ENCODE measurements at places on chromosomes 1 and 21.

GRCh38 chr21:39938086-39938625 is 70.9 kb downstream of the PCP4 start:
- no peak for DNase-seq

DNA sequence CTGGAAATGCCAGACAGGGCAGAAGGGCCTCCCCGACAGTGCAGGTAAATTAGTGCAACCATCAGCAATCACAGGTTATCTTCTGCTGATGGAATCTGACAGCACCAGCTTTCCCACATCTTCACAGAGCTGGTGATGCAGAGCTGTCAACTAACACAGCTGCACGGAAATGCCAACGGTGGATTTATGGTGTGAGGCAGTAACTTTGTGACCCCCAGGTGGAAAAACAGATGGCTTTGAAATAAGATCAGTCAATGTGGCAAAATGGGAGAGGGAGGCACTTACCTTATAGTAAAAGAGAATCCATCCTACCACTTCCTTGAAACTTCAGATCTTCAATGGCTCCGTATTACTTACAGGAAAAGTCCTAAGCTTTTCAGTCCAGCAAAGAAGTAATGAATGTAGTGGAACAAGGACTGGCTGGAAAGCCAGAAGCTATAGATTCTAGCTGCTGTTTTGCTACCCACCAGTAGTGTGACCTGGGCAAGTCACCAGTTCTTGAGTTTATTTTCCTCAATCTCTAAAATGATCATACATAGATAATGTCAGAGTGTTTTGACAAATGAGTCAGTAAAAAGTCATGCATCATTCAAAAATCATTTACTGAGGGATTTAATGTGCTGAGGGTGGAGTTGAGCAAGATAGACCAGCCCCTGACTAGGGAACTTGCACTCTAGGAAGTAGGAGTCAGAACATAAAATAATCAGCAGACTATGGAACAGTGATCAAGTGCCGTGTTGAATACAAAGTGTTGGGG is 245.7 kb upstream of the JUN start:
- no peak for DNase-seq

DNA sequence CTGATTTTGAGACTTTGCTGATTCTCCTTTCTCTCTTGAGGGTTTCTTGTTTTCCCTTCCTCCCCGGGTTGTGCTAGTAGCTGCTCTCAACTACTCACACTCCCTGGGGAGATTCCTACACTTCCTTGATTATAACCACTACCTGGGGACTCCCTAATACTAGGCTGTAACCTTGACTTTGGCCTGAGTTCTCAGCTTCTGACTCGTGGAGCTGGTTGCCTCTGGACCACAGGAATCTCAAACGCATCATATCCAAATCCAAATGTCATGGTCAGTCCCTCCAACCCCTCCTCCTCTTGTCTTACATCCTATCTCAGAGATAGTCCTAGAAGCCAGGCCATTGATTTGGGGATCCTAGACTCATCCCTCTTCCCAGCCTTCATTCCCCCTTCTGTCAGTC is 12.0 kb downstream of the MOV10 start:
- no peak for DNase-seq

DNA sequence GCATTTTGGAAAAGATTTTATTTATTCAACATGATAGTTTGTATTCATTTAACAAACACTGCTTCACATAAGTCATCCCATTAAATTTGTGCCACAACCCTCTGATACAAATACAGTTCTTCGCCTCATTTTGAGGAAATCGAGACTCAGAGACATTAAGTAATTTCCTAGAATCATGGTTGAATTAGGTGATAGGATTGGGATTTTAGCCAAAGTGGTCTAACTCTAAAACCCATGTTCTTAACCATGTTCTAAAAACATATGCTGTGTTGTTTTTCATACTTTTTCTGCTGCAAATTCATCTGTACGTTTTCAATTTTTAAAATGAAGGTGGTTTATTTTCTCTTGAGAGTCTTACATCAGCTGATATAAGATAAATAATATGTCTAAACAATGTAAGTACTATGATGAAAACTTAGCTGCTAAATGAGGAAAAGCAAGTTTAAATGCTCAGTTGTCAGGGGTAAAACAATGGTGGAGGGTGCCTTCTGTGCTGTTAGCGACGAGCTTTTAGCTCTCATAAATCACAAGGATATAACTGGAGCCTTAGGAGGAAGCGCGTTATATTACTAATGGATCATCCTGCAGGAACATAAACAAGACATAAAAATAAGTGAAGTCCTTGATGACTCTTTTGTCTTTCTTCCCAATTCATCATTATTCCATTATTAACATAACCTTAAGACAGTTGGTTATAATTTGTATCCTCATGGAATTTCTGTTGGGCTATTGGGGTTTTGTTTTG is 97.7 kb downstream of the CACHD1 start:
- DNase-seq, result no peak

DNA sequence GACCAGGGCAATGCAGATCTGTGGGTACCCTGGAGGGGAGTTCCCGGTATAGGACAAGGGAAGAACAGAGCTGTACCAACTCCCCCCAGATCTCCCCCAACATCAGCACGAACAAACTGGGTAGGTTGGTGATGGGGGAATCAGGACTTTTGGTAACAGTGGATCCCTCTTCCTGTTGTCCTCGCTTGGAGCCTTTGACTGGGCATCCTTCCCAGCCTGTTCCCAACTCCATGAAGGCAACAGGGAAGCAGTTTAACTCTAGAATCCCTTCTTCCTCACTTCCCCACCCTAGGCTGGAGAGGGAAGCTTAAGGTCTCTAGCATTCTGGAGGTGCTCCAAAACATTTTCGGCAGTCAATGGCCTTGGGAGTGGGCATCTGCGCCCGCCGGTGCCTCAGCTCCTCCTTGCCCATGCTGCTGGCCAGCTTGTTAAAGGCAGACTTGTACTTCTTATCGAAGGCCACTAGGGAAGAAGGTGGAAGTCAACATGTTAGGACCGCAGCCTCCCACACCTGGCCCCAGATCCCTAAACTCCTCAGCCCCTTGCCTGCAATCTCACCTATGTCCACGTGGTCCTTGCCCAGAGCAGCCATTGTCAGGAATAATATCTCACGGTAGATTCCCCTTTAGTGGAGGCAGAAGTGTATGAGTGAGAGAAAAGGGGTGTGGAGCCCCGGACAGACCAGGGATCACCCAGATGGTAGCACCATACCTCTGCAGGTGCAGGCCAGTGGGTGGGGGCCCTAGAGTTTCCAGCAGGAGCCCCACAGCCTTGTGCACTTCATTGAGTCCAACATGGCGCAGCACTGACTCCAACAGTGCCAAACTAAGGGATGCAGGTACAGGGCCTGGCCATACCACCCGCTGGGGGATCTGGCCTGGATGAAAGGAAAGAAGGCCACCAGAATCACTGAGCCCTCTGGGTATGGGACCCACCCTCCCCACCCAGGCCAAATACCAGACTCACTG is 7.5 kb upstream of the GATAD2B start:
- DNase-seq, result no peak

DNA sequence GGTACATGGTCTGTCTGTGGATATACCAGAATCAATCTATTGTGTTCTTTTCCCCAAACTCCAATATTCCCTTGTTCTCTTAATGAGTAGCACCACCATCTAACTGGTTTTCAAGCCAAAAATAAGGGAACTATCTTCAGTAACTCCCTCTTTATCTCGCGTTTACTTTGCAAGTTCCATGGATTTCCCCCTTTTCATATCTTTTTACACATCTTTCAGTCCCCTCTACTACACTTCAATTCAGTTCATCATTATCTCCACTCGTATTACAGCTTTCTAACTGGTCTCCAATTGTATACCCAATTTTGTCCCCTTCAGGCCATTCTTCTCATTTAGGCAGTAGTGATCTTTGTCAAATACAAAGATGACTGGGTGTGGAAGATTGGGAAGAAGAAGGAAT is 4.1 kb upstream of the TMCO1 start:
- no peak for DNase-seq

DNA sequence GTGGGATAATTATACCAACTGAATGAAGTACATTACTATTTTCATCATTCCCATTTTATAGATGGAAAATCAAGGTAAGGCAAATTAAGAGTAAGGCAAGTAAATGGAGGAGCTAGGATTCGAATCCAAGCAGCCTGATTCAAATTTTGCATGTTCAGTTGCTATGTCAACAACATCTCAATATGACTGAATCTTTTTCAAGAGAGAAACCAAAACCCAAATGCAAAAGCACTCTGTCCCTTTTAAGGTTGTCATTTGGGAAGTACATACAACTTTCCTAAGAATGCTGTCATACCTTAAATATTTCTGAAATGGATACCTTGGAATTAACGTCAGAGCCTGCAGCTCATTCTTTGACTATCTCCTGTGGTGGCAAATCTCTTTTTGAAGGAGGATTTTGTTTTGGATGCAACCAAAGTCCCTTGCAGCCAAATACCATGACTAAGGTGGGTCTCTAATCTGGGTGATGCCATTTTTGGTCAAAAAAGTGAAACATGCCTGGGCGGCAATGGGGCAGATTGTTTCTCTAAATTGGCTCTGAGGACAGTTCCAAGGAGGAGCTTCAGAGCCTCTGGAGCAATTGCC is 25.4 kb downstream of the ADAMTS1 start:
- no peak for DNase-seq

GRCh38 chr1:192759104-192759503 is 49.7 kb upstream of the RGS2 start:
- no peak for DNase-seq

GRCh38 chr1:91635763-91636162 is 135.1 kb downstream of the CDC7 start:
- DNase-seq, result no peak

DNA sequence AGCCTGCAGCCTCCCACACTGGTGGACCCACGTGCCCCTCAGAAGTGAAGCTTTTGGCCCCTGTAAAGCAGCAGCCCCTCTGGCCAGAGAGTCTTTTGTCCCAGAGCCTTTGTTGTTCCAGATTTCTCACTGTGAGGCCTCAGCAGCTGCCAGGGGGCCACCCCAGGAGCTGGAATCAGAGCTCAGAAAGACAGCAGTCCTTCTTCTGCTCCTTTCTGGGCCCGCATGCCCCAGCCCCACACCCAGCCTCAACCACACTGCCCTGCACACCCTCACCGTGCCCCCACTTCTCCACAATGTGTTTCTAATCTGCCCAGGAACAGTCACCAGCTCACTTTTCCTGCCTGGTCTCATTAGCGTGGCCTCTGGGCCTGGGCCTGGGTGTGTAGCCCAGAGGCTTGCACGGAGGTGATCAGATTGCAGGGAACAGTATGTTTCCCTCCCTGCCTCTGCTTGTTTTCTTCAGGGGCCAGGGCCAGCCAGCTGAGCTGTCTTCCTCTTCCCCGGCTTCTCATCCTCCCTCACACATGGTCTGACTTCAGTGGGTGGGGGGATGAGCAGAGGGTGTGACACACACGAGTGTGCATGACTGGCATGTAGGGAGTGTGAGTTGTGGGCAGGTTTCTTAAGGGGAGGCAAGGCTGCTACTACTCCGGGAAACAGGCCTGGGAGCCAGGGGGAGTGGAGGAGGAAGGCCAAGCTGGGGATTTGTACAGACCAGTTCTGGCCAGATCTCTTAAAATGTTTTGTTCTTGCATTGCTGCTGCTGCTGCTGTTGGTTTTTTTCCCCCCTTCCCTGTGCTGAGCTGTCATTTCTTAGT is 82.5 kb upstream of the ZNF648 start:
- DNase-seq, result no peak

- DNase-seq, result no peak
Measured at GRCh38 chr21:21268061-21268471, 269.9 kb downstream of the NCAM2 start.

GRCh38 chr21:37454869-37455503 is 88.4 kb downstream of the DYRK1A start:
- DNase-seq, result no peak

- no peak for DNase-seq
Measured at GRCh38 chr1:58256041-58256440, 290.5 kb downstream of the OMA1 start.

GRCh38 chr1:1482856-1483255 is 11.3 kb downstream of the ATAD3B start:
- no peak for DNase-seq

DNA sequence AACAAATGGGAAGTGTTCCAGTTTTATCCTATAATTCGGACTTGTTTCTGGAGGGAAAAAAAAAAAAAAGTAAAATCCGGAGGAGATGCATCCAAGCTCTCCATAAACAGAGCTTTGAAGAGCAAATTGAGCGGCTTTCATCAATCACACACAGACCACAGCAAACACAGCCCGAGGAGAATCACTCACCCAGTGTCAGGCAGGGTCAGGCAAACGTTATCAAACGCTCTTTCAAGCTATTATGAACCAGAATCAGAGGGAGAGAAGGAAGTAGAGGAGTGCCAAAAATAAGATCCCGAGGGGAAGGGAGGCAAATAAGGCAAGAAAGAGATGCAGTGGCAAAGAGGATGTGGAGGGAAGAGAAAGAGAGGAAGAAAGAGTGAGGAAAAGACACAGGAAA is 188.3 kb upstream of the CAMK1G start:
- DNase-seq, result no peak

GRCh38 chr1:209428241-209428921 is 155.1 kb upstream of the CAMK1G start:
- DNase-seq, result no peak

GRCh38 chr1:199041173-199041914 is 402.5 kb downstream of the PTPRC start:
- no peak for DNase-seq

DNA sequence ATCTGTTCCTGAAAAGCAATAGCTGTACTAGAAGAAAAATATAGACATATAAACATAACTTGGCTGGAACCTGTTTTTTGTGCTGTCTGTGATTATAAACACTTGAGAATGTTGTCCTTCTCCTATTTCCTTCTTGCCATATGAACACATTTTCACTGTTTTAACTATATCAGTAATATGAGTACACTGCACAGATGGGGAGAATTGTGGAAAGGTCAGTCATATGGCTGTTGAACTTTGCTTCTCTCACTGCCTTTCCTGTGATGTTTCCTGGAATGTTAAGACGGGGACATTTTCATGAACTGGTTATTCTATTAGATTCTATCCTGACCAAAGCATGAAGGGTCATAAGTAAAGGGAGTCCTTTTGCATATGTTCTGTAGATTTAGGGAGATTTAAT is 24.9 kb downstream of the HMCN1 start:
- DNase-seq, result no peak

DNA sequence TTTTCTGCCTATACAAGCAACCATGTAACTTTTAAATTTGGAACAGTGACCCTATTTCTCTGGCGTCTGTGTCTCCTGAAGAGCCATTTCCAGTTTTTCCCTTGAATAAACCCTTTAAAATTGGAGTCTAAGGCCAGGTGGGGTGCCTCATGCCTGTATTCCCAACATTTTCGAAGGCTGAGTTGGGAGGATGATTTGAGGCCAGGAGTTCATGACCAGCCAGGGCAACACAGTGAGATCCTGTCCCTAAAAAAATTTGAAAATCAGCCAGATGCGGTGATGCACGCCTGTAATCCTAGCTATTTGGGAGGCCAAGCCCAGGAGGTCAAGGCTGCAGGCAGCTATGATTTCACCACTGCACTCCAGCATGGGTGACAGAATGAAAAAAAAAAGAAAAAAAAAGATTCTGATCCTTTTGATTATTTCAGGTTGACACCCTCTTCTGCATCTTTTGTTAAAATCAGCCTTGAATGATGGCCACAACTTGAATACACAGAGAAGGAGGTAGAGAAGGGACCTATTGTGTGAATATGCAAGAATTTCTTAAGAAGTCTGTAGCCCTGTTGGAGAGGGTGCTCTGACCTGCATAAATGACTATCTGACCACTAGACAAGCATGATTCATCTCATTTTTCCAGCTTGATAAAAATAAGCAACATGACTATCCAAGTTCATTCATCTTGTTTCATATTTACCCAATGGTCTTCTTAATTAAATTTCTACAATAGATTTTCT is 40.2 kb upstream of the PARP1 start:
- no peak for DNase-seq
